ENCODE measurements at places on chromosomes 7 and 10.

DNA sequence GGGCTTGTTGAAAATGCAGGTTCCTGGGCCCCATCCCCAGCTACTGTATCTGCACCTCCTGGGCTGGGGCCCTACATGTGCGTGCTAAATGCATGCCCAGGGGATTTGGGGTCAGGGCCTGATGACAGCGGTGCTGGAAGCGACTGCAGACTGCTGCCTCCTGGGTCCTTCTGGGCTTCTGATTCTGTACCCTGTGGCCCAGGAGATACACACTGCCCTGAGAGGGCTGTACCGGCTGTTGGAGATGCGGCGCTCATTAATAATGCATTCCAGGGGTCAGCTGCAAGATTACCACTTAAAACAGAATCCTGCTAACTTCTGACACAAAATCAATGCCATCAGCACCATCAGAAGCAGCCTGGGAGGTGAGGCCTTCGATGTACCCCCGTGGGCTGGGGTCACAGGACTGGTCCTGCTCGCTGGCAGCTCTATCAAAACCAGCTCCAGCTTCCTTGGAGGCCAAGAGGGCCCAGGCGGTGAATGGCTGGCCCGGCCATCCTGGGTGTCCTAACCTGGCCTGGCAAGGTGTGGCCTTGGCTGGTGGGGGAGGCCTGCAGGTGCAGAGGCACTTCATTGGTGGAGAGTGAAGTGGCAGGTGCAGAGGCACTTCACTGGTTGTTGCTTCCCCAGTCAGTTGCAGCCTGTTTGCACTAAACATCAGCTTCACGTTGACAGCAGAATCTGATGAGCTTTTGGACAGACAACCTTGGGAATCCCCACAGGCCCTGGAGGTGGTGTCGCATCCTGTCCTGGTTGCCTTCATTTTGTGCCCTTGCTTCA is 79.2 kb downstream of the GLRX3 start:
- no peak for DNase-seq

DNA sequence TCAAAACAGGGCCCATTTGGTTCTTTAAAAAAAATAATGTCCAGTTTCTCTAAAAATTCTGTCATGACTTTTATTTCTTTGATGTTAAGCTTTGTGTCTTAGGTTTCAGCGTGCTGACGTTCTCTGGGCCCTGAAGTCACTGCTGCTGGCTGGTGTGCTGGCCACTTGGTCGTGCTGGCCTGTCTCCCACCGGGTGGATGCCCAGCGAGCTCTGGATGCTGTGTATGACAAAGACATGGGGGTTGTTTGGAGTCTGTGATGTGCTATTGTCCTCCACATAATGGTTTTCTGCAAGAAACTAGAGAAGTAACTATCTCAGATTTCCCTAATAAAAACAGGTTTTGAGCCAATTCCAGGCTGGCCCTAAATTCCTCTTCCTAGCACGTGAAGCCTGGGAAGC is 9.5 kb upstream of the IDI2 start:
- no peak for DNase-seq

DNA sequence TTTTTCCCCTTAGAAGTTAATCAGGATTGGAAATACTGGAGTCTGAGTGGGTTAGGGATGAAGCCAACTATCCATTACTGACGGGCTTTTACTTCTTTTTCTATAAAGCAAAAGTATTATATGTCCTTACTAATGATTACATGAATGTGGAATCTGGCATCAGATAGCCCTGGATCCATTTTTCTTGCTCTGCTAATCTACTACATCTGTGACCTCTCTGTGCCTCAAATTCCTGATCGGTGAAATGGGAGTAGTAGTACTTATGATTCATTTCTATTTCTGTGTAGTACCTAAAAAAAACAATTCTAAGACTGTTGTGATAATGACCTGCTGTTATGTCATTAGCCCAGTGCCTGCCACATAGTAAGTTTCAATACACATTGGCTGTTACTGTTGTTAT is 621.6 kb downstream of the SORCS3 start:
- no peak for DNase-seq

GRCh38 chr10:122083478-122084025 is 94.6 kb downstream of the TACC2 start:
- DNase-seq = no peak

DNA sequence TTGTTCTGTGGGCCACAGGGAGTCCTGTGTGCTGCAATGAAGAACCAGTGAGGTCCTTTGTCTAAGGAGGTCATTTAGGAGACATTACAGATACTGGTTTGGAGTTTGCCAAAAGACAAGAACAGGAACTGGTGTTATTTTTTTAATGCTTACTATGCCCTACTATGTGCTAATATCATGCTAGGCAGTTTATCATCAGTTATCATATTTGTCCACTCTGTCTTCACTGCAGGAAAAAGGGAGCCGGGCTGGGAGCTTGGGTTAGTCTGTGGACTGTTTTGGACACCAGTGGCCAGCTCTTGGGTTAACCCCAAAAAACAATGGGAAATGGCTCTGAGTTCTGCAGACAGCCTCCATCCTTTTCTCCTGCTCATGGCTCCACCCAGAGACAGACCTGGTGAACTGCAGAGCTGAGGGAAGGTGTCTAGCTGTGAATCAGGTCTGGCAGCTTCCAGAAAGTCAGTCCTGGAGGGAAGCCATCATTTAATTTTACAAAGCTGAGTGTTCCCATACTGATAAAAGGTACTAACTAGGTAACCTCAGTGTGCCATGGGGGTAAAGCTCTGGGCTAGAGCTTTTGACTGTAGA is 101.2 kb upstream of the ZNF746 start:
- peak; percentile 30 for DNase-seq

- DNase-seq = no peak
Observed at GRCh38 chr7:27532314-27532713, 130.4 kb downstream of the HIBADH start.

DNA sequence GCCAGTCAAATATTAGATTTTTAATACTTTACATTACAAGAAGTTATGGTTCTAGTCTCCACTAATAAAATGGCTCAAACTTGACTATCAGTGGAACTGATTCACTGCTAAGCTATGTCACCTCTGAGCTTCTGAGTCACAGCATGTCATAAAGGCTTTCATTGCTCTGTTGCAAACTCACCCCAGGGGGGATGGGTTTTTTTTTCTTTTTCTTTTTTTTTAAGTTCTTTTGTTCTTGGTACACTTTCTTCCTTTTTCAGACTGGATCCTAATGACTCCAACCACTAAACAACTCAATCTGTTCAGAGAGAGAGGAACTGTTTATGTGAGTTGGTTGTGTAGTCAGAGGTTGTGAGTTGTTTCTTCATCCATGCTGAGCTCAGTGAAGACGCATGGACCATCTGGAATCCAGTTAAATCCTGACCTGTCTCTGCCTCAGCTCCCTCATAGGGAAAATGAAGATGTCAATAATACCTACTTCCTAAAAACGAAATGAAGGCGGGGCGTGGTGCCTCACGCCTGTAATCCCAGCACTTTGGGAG is 11.0 kb downstream of the MYOF start:
- DNase-seq = no peak

- DNase-seq = no peak
Observed at GRCh38 chr7:133789974-133790373, 337.2 kb upstream of the LRGUK start.

DNA sequence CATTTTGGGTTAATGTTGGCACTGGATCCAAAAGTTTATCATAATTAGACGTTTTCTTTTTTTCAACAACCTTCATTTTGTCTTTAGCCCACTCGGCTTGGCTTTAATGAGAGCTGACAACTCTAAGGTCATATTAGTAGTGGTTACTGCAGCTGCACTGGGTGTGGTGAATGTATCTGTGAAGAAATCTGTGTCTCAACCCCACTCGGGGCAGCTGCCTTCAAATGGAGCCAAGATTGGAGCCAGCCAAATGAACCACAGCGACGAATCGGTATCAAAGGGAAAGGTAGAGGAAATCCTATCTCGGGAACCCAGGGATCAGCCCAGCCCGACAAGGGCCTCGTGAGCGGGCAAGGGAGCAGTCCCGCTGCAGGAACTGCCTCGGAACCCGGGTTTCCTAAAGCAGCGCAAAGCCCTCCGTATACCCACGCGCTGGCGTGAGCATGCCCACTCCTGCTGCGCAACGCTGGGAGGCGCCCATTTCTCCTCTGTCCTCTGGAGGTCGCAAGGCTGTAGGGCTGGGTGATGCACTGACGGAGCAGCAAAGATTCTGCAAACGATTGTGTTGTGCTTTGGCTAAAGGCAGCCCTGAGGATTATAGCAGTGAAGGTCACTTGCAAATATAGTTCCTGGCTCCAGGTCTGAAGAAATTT is 98.7 kb upstream of the MBL2 start:
- no peak for DNase-seq

GRCh38 chr7:42096681-42097561 is 140.1 kb downstream of the GLI3 start:
- no peak for DNase-seq

- no peak for DNase-seq
Observed at GRCh38 chr10:108250936-108251620, 1086.6 kb upstream of the SORCS1 start.

DNA sequence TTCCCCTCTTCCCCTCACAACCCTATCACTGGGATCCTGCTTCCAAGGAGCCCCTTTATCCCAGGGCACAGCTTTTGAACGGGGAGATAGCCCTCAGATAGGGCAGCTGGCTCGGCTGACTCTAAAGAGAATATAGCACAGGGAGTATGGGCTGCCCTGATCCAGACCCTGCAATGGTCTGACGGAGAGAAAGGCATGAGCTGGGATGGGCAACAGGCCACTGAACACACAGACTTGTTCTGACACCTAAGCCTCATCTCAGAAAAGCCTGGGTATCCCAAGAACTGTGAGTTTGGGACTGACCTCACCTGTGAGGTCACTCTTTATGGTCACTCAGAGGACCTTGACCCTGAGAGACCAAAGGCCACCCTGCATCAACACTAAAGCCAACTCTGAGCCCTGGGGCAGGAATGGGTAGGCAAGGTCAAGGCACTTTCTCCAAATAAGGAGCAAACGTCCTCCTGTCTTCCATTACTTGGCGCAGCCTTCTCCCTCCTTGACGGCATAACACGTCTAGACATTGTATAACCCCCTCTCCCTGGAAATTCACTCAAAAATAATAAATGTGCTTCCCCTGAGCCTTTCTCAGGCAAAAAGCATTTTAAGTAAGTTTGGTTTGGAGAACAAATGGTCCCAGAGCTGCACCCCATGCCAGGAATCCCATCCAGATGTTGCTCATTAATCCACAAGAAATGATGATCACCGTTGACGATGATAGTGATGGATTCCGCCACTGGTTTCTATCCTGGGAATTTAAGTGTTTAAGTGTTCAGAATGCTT is 8.2 kb upstream of the LRRC18 start:
- DNase-seq = no peak

DNA sequence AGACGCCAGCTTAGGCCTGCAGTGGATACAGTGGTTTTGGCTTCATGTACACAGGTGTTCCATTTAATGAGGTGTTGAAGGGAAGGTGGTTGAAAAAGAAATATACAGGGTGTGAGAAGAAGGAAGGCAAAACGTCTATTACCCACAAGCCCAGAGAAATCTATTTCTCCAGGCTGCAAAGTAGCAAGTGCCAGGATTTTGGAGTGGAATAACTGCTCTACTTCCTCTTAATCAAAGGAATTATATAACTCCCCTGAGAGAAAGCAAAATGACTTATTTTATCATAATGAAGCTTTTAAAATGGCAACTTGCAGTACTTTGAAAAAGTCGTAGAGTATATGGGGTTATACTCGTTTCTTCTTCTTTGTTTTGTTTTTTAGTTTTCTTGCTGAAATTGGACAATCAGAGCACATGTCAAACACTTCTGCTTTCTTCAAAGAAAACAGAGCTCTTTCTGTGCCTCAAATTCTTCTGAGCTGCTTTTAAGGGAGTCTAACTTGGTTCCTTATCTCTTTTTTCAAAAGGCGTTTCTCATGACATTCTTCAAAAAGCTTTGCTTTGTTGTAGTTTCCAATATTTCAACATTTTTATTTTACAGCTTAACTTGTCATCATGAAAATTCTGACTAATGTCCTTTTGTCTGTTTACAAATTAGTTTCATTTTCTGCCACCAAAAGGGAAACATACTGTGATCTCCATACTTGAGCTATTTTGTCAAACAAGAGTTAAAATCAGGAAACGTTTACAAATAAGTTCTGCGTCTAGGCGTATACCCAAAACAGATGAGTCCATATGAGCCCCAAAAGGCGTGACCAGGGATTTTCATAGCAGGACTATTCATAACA is 289.7 kb downstream of the FRMD4A start:
- no peak for DNase-seq

- DNase-seq = no peak
Observed at GRCh38 chr7:44383566-44383965, 58.2 kb upstream of the CAMK2B start.

GRCh38 chr7:39950473-39951225 is 593 bp downstream of the CDK13 start:
- peak; percentile 58 for DNase-seq

- no peak for DNase-seq
Observed at GRCh38 chr10:88415533-88416130, 167.5 kb downstream of the RNLS start.

- DNase-seq = no peak
Observed at GRCh38 chr7:116998567-116999175, 45.4 kb downstream of the ST7 start.

DNA sequence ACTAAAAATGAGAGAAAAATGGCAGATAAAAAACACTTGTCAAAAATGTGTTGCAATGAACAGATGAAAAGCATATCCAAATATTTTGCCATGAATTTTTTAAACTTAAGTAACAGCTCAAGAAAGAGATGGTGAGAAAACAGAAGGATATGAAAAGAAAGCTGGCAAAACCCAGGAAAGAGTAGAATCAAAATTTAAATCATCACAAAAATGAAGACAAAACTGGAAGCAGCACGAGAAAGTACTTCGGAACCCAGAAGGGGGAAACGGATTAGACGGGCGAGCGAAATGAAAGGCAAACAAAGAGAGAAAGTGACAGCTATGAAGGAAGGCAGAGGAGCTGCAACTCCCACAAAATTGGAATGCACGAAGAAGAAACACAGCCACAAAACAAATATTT is 60.2 kb downstream of the KCNH2 start:
- no peak for DNase-seq

DNA sequence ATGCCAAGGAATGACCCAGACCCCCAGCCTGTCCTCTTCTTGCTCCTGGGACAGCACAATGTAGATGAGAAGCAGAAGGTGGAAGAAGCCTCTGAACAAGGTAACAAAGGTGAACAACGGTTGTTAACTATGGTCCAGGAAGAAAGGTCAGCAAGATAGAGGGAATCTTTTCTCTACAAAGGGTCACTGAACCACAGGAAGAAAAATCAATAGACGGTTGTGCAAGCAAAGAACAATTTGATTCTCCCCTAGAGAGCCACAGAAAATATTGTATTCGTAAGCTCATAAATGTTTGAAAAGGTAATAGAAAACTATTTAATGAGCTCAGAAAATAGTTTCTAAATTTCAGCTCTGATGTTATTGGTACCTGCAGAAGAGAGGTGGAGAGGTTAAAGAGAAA is 111.3 kb downstream of the ST8SIA6 start:
- DNase-seq = no peak

DNA sequence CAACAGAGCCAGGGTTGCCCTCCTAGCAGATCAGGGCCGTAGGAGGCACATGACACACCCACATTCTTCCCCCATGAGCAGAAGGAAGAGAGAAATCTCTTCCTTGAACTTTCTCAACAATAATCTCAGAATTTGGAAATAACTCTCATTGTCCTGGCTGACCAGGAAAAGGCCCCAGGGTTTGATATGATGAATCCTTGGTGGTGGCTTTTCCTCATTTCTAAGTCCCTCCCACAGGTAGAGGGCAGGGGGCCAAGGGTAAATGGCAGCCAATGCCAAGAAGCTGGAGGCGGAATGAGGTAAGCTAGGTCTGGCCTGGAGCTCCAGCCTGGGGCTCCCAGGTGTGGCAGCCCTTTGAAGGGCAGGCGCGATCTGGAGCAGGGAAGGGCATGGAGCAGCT is 67.8 kb downstream of the GRB10 start:
- DNase-seq = no peak
